ENCODE measurements at places on chromosomes 13 and 19.

DNA sequence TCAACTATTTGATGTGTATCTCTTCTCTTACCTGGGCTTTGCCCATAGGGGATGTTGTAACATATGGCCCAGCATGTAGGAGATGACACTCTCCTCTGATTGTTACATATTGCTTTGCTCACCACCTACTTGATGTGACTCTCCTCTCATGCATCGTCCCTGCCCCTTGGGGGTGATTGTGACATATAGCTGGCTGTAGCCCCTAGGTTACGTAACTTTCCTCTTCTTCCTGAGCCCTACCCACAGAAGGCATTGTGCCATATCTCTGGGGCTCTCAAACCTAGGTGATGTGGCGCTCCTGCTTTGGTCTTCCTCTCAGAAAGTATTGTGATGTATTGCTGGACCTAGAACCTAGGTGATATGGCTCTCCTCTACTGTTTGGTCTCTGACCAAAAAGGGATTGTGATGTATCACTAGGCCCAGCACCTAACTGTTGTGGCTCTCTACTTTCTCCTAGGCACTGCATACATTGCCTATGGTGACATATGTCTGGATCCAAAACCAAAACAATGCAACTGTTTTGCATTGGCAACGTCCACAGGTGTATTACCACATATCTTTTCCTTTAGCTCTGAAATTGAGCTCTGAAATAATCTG lies 71.9 kb upstream of the ZNF724 start:
- DNase-seq: no peak

DNA sequence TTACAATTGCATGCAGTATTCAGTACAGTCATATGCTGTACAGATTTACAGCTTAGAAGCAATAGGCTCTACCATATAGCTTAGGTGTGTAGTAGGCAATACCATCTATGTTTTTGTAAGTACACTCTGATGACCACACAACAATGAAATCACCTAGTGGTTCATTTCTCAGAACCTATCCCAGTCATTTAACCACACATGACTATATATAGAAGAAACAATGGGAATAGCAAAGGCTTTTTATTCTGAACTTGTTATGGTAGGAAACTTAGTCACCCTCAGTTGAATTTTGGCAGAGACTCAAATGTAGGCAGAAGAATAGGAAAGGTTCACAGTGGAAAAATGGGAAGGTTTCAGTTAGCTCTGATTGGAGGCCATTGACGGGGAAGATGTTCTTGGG lies 1075.1 kb upstream of the MIR17HG start:
- DNase-seq: peak; percentile 58

- no peak for DNase-seq
Measured at GRCh38 chr13:21342699-21343442, 116.2 kb downstream of the ZDHHC20 start.

DNA sequence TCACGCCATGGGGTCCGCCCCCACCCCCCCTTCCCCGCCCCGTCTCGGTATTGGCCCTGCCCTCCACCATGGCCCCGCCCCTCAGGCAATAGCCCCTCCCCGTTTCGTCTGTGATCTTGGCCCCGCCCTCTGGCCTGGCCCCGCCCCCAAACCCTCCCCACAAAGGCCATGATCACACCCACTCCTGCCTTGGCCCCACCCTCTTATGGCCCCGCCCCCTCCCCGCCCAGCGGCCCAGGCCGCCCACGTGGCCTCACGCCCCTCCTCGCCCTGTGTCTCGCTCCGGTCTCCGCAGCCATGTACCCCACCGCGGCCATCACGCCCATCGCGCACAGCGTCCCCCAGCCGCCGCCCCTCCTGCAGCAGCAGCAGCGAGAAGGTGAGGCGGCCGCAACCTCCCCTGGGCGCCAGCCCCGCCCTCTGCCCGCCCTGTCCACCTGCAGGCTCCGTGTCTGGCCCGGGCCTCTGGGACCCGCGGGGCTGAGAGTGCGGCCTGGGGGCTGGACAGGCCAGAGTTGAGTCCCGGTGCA lies 61.3 kb downstream of the CELF5 start:
- no peak for DNase-seq

DNA sequence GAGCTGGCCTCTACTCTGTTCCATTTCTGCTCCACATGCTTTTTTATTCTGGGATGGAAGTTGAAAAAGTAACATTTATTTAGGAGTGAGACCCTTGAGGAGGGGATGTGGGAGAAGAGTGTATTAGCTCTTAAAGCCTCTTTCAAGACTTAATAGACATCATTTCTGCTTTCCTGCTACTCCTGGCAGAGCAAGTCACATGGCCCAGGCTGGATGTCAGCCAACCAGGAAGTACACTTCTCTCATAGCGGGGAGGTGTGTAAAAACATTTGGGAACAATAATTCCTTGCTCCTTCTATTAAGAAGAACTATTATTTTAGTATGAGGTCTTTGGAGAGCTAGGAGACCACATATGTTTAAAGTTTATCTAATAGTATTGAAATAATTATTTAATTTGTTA lies 40.6 kb upstream of the FAM216B start:
- DNase-seq: no peak

DNA sequence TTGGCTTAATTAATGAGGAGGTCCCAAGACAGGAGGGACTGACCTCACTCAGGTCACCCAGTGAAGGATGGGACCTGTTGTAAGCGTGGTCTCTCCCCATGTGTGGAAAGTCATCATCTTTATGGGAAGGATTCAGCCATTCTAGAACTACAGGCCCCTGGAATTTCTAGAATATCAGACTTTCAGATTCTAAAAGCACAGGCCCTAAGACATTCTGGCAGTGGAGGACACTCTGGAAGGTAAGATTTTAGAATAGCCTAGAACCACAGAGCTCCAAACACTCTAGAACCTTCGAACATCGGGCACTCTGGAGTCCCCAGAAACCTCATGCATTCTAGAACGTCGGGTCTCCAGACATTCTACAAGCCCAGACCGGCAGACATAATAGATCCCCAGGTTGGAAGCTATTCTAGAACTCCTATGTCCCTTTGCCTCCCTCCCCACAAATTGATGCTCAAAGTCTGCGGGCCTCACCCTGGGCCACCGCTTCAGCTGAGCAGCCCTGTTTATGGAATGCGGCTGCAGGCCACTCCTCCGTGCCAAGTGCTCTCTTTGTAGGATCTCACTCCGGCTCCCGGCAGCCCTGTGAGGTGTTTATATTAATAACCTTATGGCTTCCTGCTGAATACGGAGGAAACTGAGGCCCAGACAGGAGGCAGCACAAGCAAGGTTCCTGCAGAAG lies 1.9 kb upstream of the KLK15 start:
- DNase-seq: no peak

DNA sequence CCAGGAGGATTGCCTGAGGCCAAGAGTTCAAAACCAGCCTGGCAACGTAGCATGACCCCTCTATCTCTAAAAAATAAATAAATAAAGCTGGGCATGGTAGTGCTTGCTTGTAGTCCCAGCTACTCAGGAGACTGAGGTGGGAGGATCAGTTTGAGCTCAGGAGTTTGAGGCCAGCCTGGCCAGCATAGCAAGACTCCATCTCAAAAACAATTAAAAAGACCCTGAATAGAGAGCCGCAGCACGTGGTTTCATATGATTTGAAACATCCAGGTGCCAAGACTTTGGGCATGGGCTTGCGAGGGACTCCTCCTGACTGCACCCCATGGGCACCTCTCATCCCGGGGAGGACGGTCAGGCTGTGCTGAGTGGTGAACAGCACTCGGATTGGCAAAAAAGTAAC lies 63.9 kb downstream of the ZIC5 start:
- no peak for DNase-seq

DNA sequence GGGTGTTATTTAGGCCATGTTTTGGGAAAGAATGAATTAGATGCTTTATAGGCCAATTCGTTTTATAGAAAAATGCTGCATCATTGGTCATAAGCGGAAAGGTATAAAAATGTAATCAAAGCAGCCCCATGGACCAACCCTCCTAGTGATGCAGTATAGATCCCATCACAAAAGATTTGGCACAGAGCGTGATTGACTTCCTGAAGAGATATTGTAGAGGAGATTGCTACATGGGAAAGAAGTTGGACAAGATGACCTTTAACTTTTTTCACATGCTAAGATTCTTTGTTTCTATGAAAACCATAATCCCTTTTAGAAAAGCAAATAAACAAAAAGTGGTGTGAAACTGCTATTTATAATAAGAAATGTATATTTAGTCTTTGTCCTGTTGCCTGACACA lies 136.5 kb upstream of the FNDC3A start:
- DNase-seq: no peak

- no peak for DNase-seq
Measured at GRCh38 chr19:1270213-1270853, 1.2 kb downstream of the CIRBP start.

DNA sequence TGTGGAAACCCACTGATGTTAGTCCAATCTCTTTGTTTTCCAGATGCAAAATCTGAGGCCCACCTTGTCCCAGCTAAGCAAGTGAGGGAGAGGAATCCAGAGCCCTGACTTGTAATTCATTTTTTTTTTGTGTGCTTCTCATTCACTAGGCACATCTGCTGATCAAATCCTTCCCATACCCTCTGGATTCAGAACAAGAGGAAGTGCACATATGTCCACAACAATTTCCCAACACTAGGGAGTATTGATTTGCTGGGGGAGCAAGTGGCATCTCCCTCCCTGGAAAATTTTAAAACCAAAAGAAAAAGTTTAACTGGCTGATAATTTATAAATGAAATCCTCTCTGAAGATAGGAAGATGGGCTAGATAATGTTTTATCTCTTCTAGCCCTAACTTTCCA lies 94.6 kb upstream of the RFC3 start:
- DNase-seq: peak; percentile 12

GRCh38 chr13:51907040-51907732 lies 45.4 kb downstream of the CCDC70 start:
- DNase-seq: no peak

- no peak for DNase-seq
Measured at GRCh38 chr13:26458196-26458749, 99.2 kb upstream of the WASF3 start.

DNA sequence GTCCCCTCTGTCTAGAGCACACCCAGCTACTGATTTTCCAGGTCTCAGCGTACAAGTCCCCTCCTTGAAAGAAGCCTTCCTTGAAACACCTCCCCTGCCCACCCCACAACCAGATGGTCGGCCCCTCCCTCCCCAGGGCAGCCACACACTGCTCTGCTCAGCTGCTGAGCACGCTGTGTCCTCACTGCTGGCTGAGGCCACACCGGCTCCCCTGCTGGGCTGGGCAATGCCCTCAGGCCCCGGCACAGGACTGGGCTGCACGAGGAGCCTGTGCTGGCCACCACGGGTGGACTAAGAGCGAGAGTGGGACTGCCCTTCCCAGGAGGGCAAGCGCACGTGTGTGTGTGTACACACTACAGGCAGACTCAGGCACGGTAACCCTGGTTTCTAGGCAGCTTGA lies 11.8 kb upstream of the RSPH6A start:
- no peak for DNase-seq

GRCh38 chr13:46530084-46530935 lies 22.7 kb upstream of the LRCH1 start:
- DNase-seq: peak; percentile 76

GRCh38 chr19:518598-519231 lies 11.4 kb downstream of the TPGS1 start:
- no peak for DNase-seq

DNA sequence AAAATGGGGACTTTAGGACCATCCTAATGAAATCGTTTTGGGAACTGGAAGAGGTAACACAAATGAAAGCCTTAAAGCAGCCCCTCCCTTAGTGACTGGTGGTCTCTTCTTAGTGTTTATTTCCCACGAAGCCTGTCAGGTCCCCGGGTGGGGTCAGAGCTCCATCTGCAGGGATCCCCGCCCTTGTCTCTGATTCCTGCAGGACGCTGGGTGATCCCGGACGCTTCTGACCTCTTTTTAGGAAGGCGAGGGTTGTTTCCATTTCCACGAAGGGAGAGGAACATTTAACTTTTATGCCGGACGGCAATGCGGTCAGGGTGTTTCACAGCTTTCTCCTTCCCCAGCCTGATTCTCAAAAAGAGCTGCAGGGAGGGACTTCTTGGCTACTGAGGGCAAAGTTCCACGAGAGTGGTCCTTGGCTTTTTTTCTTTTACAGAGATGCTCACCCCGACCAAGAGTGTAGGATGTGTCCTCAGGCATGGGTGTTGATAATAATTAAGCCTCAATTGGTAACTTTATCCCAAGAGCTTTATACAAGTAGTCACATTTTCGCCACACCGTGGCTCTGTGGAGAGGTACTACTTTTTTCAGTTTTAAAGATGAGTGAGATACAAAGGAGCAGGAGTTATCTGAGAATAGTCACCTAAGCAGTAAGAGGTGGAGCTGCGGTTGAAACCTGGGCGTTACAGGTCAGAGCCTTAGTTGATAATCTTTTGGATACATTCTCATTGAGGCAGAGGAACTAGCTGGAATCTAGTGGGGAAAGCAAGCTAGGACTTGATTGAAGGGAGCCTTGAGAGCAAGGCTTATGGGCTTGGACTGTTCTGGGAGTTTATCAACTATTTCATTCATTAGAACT lies 813 bp downstream of the ZNF284 start:
- DNase-seq: peak; percentile 13

DNA sequence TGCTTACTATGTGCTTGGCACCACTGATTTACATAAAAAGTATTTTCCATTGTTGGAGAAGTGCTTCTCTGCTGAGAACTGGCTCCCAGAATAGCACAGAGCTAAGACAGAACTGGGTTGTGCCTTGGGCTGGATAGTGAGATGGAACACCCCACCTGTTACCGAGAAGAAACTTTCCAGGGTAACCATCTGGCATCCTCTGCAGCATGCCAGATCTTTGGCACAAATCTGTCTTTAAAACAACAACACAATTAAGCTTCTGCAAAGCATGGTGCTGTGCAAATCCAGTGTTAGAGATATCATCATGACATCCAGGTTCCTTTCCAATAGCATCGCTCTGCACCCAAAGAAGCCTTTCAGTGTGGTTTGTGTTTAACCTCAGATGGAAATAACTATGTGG lies 202.5 kb upstream of the RFC3 start:
- no peak for DNase-seq

GRCh38 chr13:100547791-100548201 lies 40.8 kb downstream of the GGACT start:
- DNase-seq: peak; percentile 10

DNA sequence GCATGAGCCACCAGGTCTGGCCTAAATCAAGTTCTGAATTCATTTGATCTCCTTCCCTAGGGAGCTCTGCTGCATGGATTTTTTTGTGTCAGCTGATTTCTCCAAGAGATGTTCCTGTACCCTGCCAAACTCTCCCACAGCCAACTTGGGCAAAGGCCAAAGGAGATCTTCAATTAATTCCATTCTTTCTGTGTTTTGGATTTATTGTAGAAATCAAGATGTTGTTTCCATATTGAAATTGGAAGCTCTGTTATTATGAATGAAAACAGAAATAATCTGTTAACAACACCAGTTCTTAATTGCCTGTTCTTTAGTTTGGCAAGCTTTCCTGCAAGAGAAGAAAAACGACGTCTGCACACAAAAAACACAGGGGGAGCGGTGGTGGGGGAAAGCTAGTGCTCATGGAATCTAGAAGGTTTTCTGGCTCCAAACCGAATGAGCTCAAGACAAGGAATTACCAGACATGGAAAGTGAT lies 86.5 kb upstream of the ABCC4 start:
- peak; percentile 73 for DNase-seq

Data from fibroblast of the aortic adventitia (primary cell).